ENCODE measurements at places on chromosomes 12 and 14.
A peak's percentile ranks its signal among the peaks of the same experiment; 100 is the strongest.

GRCh38 chr14:83885837-83886293, 1644.1 kb upstream of the FLRT2 start:
- DNase-seq = no peak

- no peak for DNase-seq
These were observed 4.6 kb upstream of the CYP46A1 start for GRCh38 chr14:99679543-99679942.

GRCh38 chr14:74907744-74908143, 15.3 kb downstream of the RPS6KL1 start:
- no peak for DNase-seq

DNA sequence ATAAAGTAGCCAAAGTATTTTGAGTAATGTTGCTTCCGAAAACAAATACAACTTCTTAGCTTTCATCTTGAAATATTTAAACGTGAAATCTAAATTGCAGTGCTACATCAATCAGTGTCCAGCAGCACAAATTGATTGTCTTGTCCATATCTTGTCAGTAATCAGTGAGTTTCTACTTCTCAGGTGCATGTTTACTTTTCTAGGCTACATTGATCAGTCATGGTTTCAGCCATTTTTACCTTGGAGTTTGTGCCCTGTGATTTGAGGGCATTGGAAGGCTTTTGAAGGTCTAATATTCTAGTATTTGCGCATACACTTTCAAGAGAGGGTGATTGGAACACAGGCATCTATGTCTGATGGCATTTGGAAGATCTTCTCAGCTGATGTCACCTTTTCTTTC, 12.4 kb downstream of the RMST start:
- DNase-seq = no peak

- no peak for DNase-seq
These were observed 81.8 kb downstream of the IRF2BPL start for GRCh38 chr14:76946753-76947077.

GRCh38 chr14:52015411-52016030, 26.2 kb downstream of the RTRAF start:
- no peak for DNase-seq

- DNase-seq = no peak
These were observed 190.7 kb downstream of the DUSP6 start for GRCh38 chr12:89161557-89161956.

DNA sequence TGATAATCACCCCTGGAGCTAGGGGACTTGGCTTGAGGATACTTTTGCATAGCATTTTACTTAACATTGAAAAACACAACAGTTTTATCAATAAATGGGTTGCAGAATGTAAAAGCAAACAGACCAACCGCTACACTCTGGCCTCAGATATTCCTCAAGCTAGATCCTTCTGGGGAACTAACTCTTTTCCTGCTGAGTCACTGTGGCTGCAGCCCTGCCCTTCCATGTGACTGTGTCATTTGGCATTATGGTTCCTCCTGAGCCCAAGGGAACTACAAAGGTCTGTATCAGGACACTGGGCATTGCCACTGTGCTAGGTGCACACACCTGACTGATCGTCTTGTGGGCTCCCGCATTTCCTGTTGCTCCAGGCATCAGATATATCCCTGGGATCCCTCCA, 56.6 kb downstream of the TTC9 start:
- no peak for DNase-seq

DNA sequence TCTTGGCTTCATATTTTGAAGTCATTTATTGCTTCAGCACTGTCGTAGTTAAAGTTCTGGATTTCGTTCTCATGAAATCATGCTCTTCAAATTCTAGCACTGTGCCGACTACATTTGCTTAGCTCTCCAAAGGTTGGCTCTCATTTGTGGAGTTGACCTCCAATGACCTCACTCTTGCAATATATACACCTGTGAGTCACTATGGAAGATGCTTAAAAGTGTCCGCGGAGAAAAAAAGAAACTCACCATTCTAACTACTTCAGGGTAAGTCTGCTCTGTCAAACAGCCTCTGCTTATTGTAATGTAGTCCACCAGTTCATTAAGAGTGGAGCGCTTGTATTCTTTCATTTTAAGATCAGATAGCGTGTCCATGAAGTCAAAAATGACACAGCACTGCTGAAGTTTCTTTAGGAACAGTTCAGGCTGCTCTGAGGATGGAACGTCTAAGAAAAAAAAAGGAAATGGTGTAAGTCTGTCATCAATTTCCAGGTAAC, 89.7 kb downstream of the PPP2R5E start:
- DNase-seq = no peak

DNA sequence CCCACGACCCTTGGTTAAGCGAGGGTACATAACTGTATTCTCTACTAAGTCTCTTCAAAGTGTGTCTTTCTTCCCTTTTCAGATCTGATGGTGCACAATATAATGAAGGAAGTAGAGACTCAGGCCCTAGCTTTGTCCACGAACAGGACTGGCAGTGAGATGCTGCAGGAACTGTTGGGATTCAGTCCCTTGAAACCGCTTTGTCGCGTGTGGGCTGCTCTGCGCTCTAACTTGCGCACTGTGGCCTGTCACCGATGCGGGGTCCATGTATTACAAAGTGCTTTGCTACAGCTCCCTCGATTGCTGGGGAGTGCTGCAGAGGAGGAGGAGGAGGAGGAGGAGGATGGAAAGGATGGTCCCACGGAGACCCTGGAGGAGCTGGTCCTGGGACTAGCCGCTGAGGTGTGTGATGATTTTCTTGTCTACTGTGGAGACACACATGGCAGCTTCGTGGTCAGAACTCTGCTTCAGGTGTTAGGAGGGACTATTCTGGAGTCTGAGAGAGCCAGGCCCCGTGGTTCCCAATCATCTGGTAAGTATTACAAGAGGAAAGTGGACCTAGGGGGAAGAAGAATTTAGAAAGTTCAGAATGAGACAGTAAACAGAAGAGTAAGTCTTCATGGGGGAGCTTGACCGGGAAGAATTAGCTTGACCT, 803 bp downstream of the NOP9 start:
- DNase-seq = no peak

- DNase-seq = no peak
These were observed 8.7 kb downstream of the HDAC7 start for GRCh38 chr12:47811072-47811396.

GRCh38 chr14:20460458-20461224, 593 bp downstream of the PIP4P1 start:
- DNase-seq = peak; percentile 58

DNA sequence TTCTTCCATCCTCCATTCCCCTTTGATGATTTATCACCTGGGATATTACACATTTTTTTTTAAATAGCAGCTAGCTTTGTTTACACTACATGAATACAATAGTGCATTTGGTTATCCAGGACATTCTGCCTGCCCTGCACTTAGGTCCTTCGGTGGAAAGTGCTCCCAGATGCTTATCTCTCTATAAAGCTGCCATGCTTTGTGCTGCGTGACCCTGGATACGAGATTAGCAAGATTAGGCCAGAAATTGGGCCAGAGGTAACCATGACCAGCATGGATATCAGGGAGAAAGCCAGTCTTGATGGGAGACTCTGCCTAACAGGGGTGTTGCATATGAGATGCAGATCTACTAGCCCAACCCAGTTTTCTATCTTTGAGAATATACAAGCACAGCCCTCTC, 12.1 kb upstream of the KRT83 start:
- DNase-seq = no peak

DNA sequence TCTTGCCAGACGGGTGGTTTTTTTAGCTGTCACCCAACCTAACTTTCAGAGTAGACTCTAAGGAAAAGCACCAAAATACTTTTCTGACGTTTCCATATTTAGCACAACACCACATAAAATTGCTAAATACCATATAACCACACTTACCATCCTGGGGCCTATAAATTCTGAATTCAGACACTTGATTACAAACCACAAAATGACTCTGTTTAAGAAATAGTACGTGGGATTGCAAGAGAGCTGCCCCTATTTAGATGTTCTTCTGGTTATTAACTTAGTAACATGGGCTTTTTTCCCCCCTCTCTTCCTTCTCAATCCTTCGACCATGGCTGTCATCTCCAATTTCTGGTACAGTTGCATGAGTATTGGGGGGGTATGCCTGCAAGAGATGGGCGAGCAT, 287.7 kb downstream of the BMP4 start:
- DNase-seq = no peak

GRCh38 chr14:68979722-68980451, 785 bp upstream of the ACTN1 start:
- no peak for DNase-seq

DNA sequence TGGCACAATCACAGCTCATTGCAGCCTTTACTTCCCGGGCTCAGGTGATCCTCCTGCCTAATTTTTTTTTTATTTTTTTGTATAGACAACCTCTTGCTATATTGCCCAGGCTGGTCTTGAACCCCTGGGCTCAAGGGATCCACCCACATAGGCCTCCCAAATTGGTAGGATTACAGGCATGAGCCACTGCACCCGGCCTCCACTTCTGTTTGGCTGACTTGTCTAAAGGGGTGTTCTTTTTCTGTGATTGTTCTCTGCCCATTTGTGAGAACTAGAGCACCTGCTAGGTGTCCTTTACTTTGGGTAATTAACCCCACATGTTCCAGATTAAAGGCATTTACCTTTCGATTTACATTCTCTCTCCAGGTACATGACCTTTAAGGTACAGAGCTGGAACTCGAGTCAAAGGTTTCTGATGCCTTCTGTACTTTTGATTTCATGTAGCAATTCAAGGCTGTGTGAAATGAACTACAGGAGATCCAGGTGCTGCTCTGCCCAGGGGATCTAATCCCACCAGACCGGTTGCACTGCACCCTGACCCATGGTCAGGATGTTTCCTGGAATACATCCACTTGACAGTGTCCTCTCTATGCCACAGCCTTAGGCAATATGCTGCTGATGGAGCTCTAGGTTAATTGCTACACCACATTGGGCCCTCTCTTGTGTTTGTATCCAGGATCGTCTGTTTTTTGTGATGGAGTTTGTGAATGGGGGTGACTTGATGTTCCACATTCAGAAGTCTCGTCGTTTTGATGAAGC, 163.6 kb downstream of the PRKCH start:
- DNase-seq = no peak

DNA sequence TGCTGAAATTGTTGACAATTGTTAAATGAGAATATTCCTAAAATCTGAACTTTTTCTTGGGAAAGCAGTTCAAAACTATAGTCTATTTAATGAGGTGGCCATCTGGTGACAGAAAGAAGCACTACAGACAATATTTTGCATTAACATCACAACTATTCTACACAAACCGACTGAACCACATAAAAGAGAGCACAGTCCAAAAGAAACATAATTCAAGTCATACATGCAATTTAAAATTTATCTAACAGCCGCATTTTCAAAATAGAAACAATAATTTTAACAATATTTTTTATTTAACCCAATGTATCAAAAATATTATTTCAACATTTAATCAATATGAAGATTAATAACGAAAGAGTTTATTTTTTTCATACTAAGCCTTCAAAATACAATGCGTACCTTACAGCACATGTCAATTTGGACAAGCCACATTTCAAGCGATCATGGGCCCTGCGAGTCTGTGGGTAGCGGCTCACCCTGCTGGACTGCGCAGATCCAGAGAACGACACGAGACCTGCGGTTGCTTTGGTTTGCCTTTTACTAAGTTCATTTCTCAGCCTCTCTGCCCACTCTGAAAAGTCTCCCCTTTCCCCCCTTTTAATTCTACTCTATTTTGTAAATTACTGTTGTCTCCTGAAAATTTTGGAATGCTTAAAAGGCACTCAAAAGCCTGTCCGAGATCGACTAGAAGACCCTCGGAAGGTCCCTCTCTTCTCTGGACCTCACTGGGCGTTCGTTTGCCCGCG, 947 bp upstream of the LRRC9 start:
- no peak for DNase-seq

DNA sequence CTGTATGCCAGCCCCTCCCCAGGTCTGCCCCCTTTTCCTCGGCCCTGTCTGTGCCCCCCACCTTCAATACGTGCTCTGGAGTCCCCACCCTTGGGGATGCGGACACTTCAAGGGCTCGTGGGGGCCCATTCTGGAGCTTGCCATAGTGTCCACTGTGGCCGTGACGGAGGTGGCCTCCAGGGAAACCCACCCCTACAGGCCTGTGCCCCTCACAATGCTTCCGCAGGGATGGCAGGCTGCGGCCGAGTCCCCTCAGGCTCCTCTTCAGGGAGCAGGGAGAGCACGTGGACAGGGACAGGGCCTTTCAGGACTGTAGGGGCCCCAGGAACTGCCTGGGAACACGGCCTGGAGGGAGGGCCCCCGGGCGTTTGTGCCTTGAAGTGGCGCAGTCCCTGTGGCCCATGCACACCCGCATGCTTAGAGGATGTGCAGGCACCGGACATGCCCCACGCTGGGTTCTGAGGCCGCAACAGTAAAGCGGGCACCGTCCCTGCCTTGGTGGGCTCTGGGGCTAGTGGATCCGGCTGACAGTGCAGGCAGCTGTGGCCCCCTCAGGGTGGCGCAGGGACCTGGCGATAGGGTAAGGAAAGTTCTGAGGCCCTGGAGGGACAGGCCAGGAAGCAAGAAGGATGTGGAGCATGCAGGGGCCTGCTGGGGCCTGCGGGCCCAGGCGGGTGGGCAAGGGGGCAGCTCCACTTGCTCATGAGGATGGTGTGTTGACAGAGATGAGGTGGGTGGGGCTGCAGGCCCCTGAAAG, 209.0 kb upstream of the RTL1 start:
- DNase-seq = no peak

DNA sequence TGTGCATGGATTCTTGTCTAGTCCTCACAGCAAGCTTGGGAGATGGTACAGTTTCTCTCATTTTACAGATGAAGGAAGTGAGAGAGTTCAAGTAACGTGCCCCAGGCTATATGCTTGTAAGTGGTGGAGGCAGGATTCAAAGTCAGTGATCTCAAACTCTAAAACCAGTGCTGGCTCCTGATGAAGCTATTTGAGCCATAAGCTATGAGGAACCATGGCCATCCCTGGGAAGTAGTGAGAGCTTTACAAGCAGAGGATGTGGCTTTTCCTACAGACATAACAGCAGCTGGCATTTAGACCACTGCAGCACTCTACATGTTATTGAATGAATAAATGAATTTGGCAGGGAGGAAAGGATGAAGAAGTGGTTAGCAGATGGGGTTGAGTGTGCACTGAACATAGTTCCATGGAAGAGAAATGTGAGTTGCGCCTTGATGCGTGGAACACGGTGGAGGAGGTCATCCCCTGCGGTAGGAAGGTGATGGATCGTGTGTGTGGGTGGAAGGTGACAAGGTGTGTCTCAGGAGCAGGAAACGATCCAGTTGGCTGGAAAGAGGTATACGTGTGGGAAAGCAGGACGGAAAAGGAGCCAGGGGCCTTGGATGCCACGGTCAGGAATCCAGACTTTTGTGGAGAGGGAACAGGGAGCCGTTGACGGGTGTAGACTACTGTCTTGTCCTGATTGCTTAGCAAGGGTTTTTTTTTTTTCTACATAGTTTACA, 65.2 kb downstream of the RFX4 start:
- DNase-seq = no peak

DNA sequence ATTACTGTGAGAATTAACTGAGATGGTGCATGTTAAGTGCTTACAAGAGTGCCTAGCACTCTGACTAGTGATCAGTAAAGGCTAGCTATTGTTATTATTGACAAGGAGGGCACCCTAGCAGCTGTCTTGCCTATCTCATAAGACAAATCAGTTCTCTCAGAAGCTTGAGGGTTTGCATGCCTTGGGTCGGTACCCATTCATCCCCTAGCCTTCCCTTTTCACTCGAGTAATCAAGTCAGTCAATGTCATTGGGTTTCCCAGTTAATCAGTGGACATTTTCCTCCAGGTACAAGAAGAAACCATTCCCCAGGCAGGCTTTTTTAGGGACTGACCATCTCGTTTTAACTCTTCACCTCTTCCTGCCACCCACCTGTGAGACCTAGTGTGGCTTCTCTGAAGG, 10.4 kb upstream of the TFCP2 start:
- DNase-seq = no peak
